NT2/D1 (cell line): ENCODE measurements at places on chromosomes 13 and 19.

DNA sequence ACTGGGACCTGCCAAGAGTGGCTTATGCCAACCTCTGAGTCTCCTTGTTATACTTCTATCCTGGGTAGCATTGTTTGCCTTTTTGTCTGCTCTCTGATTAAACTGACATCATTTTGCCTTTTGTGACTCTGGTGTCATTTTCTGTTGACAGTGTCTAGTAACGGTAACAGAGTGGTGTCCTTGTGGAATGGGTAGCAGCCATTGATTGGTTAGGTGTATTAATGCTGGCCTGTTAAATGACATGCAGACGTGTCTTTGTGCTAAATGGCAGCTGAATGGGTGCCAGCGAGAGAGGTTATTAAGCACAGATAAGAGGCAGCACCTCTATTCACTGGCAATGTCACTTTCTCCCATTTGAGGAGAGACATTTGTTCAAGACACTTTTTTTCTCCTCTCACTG lies 1289.4 kb downstream of the PCDH9 start:
- DNase-seq = no peak

DNA sequence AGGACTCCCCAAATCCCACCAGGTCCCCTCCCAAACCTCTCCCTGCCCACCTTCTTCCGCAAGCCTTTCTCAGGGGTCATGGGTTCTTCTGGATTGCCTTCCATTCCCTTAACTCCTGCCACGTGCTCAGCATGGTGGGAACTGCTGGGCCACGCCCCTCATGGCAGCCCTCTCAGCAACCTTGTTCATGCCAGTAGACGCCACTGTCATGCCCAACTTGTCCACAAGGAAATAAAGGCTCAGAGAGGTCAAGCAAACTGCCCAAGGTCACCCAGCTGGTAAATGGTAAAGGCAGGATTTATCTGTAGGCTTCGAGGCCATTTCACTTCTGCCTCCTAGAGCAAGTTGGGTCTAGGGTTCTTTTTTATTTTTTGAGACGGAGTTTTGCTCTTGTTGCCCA lies 10.9 kb downstream of the PRAM1 start:
- no peak for DNase-seq

DNA sequence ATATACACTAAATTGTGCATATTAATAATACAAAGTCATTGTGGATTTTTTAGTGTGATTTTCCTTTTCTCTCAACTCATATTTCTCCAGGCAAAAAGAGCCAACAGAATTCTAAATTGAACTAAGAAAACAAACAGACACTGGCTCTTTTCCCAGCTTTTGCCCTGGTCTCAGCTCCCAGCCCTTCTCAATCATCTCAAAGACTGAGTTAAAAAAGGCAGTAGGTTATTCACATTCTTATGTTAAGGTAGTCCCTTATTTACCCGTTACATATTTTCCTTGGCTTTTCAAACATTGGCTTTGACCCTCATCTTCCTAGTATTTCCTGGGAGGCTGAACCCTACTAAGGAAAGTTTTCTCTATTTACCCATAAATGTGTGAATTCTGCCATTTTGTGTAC lies 753.6 kb downstream of the LIG4 start:
- no peak for DNase-seq

DNA sequence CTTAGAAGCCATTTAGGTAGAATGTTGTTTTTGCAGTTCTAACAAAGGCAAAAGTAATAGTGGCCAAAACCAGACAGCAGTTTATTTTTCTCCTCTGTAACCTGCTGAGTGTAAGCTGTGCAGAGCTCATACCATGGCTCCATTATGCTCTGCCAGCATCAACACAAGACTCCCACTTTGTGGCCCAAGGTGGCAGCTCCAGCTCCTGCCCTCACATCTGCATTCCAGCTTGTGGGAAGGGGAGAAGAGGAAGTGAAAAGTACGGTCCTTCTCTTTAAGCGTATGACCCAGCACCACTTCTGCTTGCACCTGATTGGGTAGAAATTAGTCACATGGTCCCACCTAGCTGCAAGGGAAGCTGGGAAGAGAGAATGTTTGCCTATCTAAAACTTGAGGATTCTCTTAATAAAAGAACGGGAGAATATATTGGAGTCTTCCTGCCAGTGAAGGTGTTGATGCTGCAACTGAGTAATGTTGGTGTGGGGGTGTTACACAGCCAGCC lies 19.2 kb downstream of the ADGRE1 start:
- no peak for DNase-seq

DNA sequence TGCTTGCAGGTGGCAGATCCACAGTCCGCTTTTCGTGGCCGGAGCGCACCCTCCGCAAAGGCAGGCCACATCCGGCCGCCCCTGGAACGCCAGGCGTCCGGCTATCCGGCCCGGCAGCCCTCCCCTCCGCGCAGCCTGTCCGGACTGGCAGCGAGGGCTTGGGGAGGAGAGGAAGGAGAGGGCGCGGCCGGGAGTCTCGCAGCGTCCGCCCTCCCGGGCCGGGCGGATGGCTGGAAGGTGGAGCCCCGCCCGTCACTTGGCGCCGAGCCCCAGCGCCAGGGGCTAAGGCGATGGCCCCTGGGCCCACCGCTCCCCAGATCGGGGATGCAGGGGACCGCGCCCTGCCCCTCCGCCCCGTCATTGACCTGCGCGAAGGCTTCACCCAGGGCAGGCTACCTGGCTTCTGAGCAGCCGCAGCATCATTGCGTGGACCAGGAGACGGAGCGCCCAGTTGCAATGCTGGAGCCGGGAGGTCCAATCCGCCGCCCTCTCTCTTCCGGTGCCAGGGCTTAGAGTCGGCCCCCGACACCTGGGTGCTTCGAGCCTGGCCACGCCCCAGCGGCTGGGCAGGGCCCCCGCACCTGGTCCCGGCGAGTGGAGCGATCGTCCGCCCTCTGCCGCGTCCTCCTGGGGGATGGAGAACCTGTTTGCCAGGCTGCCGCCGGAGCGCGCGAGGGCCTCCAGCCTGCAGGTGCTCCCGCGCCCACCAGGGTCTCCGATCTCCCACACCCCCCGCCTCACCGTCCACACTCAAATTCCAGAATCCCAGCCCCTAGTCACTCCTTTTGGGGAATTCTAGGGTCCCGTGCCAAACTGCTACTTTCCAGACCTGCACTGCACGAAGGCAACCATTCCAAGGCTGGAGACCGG lies at the start of gene FUT1:
Gene FUT1 (minus strand): TSS at position 146 of the 870 bp plus-strand sequence. CDS start 1,360 bp downstream, outside the sequence.
- peak; percentile 30 for DNase-seq

DNA sequence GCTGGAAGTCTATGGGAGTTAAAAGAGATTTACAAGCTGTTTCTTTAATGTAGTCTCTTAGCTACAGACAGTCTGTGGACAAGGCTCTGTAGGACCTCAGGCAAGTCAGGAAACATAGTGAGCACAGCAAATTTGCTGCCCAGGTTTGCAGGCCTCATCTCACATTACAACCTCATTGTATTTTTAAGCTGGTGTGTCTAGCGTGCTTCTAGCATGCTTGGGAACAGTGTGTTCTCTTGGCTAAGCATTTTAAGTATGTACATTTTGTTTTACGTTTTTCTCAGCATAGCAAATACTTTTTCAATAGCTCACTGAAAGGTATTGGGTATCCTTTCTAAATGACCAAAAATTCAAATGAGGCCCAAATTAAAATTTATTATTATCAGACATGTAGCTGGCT lies 113.2 kb downstream of the STARD13 start:
- DNase-seq = no peak

- DNase-seq = peak; percentile 56
These were observed 1.4 kb upstream of the BCL3 start for GRCh38 chr19:44746946-44747738.

- no peak for DNase-seq
These were observed 81.6 kb downstream of the DACH1 start for GRCh38 chr13:71785361-71785760.

DNA sequence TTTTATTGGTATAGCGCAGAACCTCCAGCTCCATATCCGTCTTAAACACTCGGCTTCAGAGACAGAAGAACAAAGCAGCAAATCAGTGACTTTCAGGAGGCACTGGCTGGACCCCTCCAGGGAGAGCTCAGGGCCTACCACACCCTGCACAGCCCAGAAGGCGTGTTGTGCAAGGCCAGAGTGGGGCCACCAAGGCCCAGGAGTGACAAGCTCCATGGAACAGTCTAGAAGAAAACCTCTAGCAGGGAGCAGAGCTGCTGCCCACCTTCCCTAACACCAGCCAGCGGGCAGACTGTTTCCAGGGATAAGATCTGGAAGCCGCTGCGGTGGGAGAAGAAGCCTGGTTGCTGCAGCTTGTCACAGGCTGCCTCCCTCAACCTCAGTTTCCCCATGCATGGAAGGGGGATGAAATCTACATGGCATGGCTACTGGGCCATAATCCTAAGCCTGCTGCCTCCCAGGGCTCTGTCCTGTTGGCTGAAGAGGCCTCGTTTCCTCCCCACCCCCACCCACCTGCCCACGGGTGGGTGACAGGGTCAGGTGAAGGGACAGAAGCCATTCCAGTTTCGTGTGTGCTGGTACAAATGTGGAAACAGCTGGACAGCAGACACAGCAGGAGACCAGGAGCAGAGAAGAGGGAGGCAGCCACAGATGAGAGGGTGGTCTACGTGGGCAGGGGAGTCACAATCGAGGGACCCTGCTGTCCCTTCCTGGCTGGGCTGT lies 57.4 kb downstream of the PEPD start:
- DNase-seq = no peak

DNA sequence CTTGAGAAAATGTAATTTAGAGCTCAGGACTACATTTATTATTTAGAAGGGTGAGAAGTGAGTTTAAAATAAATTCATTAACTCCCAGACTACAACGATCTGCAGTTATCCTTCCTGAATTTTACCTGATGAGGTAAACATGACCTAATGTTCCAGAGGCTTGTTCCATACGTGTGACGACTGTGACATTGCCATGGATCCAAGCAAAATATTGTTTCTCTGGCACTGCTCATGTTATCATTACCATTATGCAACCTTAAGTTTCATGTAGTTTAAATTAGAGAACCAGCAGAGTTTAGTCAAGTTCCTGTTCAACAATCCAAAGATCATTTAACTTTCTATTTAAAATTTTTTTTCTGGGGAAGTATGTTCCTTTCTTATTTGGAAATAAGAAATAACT lies 279.6 kb downstream of the KLF5 start:
- no peak for DNase-seq

DNA sequence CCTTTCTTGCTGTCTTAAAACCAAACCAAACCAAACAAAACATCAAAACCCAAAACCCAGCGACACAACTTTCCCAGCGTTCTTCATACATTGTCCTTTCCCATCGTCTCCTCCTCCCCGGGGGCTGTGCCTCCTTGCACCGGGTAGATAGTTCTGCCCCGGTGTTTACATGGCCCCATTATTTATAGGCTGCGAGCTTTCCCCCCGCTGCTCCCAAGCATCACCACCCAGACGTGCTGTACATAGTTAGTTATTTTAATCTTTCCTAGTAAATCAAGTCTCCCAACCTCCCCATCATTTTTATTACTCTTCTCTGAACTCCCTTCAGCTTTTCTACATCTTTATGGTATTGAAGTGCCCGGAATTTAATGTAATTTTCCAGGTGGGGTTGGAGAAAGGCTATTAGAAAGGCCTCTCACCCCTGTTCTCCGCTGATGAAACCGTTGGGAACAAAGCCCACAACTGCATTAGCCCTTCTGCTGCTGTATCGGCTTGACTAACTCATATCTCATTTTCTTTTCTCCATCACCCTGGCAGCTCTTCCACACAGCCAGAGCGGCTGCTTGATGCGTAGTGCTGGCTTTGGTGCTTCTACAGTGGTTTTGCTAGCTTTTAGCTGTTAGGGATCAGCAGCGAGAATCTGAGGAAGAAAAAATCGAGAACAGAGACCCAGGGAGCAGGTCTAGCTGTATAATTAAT lies 53.1 kb downstream of the FGF9 start:
- no peak for DNase-seq

- no peak for DNase-seq
These were observed 12.3 kb downstream of the TUBGCP3 start for GRCh38 chr13:112575675-112576074.

DNA sequence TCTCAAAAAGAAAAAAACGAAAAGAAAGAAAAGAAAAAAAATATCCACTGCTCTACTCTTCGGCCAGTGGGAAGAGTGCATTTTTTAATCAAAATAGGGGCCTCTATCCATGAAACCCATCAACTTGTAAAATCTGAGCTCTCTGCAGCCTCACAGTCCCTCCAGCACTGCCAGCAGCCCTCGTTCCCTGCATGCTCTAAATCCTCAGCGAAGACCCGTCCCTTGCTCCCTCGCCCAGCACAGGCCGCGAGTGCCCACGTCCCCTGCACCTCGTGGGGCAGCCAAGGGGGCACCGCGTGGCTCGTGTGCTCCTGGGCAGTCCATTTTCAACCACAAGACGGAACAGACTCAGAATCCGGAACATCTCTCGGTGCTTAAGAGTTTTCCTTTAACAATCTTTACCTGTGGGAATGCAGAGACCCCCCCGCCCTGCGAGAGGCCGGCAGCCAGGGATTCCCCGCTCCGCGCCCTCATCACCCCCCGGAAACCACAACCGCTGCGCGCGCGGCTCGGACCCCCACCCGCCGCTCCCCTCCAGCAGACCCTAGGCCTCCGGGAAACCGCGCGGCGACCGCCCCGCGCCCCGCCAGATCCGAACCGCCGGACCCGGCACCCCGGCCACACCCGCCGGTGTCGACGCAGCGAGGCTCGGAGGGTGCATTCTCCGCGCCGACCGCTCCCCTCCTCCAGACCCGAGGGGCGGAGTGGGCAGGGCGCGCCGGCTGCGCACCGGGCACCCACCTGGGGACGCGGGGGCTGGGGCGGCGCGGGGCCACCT lies 638 bp downstream of the ANKRD27 start:
- no peak for DNase-seq

DNA sequence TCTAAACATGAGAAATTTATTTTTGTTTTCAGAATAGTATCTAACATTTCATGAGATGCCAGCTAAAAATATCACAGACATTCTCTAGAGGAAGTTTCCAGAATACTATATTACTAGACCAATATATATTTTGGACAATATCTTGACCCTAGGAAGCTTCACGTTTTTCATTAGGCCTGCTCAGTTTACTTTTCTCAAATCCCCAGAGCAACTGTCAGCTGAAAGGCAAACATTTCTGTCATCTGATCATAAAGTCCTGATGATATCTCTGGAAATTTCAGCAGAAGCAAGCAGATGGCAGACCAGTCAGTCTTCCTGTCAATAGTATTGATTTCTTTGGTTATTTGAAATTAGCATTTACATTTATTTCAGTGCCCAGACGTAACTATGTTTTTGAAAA lies 4.0 kb downstream of the POSTN start:
- no peak for DNase-seq

GRCh38 chr19:2793126-2793525 lies 7.8 kb downstream of the THOP1 start:
- DNase-seq = no peak

- DNase-seq = no peak
These were observed 16.2 kb upstream of the ZNF763 start for GRCh38 chr19:11948646-11949045.

- DNase-seq = no peak
These were observed 311.8 kb downstream of the TSHZ3 start for GRCh38 chr19:31037286-31037980.

GRCh38 chr13:34913040-34913439 lies 29.0 kb upstream of the NBEA start:
- peak; percentile 47 for DNase-seq
